Stimulated activated CD4-positive, alpha-beta T cell treated with anti-CD3 and anti-CD28 coated beads, TNF-alpha, amount 100 ng/mL, for 4 hours (primary cell): ENCODE measurements at places on chromosomes 7 and 10.

GRCh38 chr10:127434006-127434405 lies 115.1 kb upstream of the NPS start:
- DNase-seq = no peak

DNA sequence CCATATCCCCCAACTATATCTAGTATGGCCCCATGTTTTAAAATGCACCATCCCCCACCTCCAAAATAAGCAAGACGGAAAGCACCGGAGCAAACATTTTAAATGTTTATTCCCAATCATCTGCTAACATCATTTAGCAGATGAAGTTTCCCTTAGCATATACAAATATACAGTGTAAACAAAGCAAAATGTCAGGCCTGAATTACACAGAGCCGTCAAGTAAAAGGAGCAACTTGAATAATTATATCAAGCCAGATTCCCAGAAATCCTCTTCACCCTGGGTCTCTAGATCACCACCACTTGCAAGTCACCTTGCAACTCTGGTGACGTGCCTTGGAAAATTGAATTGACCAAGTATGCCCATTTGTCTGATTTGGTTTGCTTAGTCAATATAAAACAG lies 91.6 kb upstream of the COL1A2 start:
- DNase-seq = no peak

DNA sequence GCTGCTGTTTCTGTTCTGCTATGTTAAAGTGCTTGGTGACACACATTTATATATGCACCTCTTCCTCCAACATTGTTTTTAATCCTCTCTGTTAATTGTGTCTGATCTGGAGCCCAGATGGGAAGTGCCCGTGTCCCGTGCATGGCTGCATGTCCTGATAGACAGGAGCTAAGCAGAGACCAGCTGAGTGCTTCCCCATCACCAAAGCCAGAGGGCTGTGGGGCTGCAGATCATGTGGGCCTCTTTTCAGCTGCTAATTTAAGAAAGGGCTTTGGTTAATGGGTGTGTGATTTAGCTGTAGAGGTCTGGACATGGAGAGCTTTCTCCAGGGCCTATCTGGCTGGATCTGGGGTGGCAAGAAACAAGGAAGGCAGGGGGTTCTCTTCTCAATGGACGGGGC lies 96.5 kb upstream of the NPS start:
- no peak for DNase-seq

- DNase-seq = no peak
Observed at GRCh38 chr7:121109145-121109544, 120.6 kb downstream of the CPED1 start.

DNA sequence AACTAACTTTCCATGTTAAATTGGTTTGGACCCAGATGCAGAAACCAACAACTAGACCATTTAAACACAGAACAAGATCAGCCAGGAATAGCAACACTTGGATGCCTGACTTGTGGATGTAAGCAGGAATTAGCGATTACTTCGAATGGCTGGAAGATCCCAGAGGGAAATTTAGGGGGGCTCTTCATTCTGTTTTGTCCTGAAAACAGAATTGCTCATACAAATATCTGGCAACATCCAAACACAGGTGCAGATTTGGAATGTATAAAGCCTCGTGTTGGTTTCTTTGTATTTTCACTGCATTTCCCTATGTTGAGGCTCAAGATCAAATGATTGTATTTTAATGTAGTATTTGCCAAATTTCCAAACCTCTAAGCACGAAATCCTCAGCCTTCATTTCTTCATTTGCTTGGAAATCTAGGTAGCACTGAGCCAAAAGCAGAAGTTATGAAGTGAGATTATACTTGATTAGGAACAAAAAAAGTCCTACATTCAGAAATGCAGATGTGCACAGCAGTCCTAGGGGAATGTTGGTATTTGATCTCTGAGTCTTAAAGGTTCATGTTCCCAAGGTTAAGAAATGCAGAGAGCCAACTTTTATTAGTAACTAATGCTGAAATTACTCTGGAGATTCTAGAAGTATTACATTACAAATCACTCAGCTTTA lies 248.7 kb upstream of the TCF7L2 start:
- no peak for DNase-seq

- DNase-seq = no peak
Observed at GRCh38 chr10:49151025-49151445, 17.2 kb upstream of the FAM170B start.

- peak; percentile 12 for DNase-seq
Observed at GRCh38 chr10:71694567-71694968, 25.0 kb downstream of the C10orf105 start.

DNA sequence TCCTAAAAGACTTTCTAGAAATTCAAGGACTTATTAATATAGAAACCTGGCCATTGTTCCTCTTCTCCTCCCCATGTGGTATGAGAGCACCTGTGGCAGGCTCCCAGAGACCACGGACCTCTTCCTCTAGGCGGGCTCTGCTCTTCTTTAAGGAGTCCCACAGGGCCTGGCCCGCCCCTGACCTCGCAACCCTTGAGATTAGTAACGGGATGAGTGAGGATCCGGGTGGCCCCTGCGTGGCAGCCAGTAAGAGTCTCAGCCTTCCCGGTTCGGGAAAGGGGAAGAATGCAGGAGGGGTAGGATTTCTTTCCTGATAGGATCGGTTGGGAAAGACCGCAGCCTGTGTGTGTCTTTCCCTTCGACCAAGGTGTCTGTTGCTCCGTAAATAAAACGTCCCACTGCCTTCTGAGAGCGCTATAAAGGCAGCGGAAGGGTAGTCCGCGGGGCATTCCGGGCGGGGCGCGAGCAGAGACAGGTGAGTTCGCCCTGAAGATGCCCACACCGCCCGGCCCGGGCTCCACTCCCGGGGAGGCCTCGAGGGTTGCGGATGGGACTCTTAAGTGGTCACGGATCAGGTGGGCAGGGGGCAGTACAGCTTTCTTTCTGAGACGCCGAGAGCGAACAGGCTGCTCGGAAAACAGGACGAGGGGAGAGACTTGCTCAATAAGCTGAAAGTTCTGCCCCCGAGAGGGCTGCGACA lies at the start of gene SLC26A4:
TSS of gene SLC26A4 (plus strand) at position 448 of the 700 bp plus-strand sequence. CDS start 814 bp downstream, outside the sequence.
- DNase-seq = peak; percentile 22

GRCh38 chr7:27176962-27177794 lies 3.1 kb upstream of the HOXA10 start:
- no peak for DNase-seq

- DNase-seq = no peak
Observed at GRCh38 chr10:26378861-26379294, 59.3 kb upstream of the APBB1IP start.

DNA sequence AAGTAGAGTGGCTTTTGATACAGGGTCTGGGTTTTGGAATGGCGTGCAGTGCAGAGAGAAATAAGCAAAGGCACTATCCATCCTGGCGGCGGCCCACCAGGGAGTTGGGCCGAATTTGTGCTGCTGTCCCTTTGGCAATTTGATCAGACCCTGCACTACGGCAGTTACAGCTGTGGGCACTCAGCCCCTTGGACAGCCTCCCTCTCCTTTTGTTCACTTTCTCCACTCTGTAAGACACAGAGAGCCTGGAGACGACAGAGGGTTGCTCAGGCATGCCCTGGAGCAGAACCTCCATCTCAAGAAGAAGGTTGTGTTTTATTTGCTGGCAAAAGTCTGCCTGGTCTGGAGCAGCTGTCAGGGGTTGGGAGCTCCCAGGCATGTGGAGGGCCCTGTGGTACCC lies 55.8 kb downstream of the LHPP start:
- no peak for DNase-seq

DNA sequence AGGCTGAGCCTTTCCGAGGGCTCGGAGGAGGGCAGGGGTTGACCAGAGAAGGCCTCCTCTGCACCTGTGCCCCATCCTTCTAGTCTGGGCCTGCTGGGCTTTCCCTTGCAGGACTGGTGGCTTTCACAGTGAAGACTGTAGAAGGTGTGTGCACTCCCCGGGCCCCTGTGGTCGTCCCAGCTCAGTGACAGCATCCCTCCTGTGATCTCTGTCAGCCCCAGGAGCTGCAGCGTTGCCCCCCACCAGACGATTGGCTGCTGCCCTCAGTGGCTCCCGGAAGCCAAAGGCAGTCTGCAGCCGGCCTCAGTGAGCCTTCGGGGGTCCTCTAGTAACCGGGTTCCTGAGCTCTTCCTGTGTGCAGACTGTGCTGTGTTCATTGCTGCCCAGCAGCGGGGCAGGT lies 69.4 kb upstream of the EN2 start:
- no peak for DNase-seq

- DNase-seq = no peak
Observed at GRCh38 chr7:47940088-47941013, 7.9 kb downstream of the PKD1L1 start.

DNA sequence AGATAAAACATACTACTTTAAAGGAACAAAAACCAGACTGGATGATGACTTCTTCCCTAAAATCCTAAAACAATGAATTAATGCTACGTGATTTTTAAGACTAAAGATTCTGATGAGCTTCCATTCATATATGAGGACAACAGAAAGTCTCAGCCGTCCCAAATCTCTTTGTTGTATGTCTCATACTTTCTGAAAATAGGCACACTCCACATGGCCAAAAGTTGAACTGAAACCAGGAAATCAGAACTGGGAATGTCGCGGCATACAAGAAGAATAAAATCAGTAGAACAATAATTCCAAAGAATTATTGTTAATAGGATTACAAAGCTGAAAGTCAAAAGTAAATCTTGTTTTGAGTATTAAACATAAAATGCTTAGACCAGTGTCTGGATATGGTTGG lies 195.4 kb upstream of the GHITM start:
- no peak for DNase-seq

GRCh38 chr7:2138146-2138765 lies 94.5 kb downstream of the MAD1L1 start:
- peak; percentile 8 for DNase-seq
